ENCODE measurements at places on chromosomes 2 and 18.

GRCh38 chr2:85747441-85747840 is 6.3 kb upstream of the ATOH8 start:
- no peak for DNase-seq
- H3K36me3 ChIP-seq: no peaks in the 10 kb centered on the region
- H3K4me1 ChIP-seq: no peaks in the 10 kb centered on the region
- H3K27me3 ChIP-seq: no peaks in the 10 kb centered on the region
- H3K4me3 ChIP-seq: no peak overlapping the region

DNA sequence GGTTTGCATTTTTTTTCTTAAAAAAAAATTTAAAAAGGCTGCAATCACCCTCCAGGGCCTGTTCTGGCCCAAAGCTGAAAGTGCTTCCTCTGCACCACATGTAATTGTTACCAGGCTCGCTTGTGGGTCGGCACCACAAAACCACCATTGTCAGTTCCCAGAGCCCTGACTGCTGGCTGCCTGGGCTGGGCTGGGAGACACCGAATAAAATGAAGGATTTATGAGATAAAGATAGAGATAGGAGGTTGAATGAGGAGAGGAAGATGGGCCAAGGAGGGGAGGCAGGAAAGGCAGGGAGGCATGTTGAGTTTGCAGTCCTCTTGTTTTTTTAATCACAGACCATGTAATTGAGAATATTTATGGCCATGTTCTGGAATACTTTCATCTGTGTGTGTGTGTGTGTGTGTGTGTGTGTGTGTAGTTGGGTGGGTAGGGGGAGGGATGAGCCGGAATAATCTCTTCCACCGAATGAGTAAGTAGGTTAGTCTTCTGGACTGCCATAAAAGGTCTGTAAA is 14.7 kb downstream of the NRP2 start:
- no peaks in the 10 kb centered on the region for H3K27me3 ChIP-seq
- H3K4me1 ChIP-seq: no peaks in the 10 kb centered on the region
- no peaks in the 10 kb centered on the region for H3K36me3 ChIP-seq
- DNase-seq: no peak

GRCh38 chr2:105248316-105249070 is 7.0 kb downstream of the GPR45 start:
- no peaks in the 10 kb centered on the region for H3K4me1 ChIP-seq
- H3K27ac ChIP-seq: no peak overlapping the region

DNA sequence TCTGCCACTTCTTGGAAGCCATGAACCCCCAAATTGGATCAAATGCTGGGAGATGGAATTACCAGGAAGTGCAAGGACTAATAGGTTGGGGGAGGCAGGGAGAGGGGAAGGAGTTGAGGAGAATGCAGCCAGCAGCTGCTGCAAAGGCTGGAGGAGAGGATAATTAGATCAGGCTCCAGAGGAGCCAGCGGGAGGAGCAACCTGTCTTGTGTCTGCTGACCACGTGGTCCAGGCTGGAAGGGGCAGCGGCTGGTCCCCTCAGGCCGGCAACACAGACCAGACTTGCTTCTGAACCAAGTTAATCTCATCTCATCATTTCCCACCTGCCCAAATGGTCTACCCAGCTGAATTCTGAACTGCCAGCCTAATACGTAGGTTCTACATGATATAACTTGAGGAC is 68.3 kb downstream of the MRO start:
- no peaks in the 10 kb centered on the region for H3K4me1 ChIP-seq
- peaks cover 2% of the 10 kb centered on the region for H3K27me3 ChIP-seq
- no peak overlapping the region for H3K27ac ChIP-seq
- H3K36me3 ChIP-seq: no peaks in the 10 kb centered on the region

- DNase-seq: no peak
- H3K4me1 ChIP-seq: no peaks in the 10 kb centered on the region
- no peak overlapping the region for H3K27ac ChIP-seq
- H3K27me3 ChIP-seq: no peaks in the 10 kb centered on the region
- no peaks in the 10 kb centered on the region for H3K36me3 ChIP-seq
These were observed 164.1 kb upstream of the FBXO11 start for GRCh38 chr2:48070415-48070814.

GRCh38 chr2:30305235-30305634 is 73.9 kb downstream of the LBH start:
- no peaks in the 10 kb centered on the region for H3K36me3 ChIP-seq
- H3K4me1 ChIP-seq: peaks cover 2% of the 10 kb centered on the region
- no peak overlapping the region for H3K27ac ChIP-seq
- DNase-seq: no peak
- no peak overlapping the region for H3K4me3 ChIP-seq

- H3K27me3 ChIP-seq: no peaks in the 10 kb centered on the region
- no peaks in the 10 kb centered on the region for H3K4me1 ChIP-seq
- no peak for DNase-seq
- H3K36me3 ChIP-seq: no peaks in the 10 kb centered on the region
- no peak overlapping the region for H3K27ac ChIP-seq
- no peak overlapping the region for H3K4me3 ChIP-seq
These were observed 17.2 kb downstream of the GKN2 start for GRCh38 chr2:68935471-68935870.

Measured in aorta (tissue), 5 donors.